ENCODE measurements at places on chromosomes 3 and 15. TPM values are rescaled to one million over a fixed set of nuclear protein-coding genes. Genes with fewer than 3 reads are reported as not detected.

Gene AMIGO3
- not detected for total RNA-seq

Gene CCDC9B
- total RNA-seq = 10.0 TPM

Gene EHHADH
- 3.4 TPM for total RNA-seq

Gene COMMD4
- total RNA-seq = 15.9 TPM

DNA sequence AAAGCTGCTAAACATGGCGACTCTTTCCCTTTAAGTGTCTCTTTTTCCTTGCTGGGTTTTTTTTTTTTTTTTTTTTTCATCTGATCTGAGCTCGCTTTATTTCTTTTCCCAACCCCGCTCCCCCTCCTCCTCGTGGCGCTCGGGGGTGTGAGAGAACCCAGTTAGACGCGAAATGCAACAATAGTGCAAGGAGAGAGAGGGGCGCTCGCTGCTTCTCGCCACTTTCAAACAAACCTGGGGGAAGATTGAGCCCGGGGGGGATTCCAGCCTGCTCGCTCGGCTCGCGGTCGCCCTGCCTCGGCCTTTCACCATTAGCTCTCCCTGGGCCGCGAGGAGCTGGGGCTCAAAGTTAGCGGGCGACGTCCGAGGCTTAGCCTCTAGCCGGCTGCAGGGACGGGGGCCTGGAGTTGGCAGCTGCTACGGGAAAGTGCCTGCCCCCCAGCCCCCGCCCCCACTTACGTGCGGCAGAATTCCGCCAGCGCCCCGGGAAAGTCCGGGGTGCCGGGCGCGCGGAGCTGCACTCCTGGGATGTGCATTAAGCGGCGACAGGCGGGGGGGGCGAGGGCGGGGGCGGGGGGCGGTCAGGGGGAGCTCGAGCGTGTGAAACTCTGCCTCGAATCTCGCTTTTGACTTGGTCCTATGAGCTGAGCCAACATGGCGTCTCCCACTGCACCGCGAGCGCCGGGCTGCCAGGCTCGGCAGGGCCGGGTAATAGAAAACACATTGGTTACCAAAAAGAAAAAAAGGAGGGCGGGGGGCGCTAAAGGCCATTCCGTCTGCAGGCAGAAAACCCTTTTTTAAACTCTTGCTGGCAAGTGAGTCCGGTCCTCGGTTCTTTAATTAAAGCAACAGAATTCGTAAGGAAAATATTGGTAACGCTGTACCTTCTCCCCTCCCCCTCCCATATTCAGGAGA is 10.4 kb downstream of the NR2F2 start:
- DNase-seq = no peak

All from urinary bladder (tissue), 4 donors.